Nucleus accumbens (tissue), 56 donors: ENCODE measurements at places on chromosomes 4 and X.

GRCh38 chrX:116873671-116874070 is 410.9 kb upstream of the CT83 start:
- no peak for DNase-seq

- DNase-seq: no peak
Observed at GRCh38 chr4:4803216-4803911, 56.1 kb upstream of the MSX1 start.

DNA sequence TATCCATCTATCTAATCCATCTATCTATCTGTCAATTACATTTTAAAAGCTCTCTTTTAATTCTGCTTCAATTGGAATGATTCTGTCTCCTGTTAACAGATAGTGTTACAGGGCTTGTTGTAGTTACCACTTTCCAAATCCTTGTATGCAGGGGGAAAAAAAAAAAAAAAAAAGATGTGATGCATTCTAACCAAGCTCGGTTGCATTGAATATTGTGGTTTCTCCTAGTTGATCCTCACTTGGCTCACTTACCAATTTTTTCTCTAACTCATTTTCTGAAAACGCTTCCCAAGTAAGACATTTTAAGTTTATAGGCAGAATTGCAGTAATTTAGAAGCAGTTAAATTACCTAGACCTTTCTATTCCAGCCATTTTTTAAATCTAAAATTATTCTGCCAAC is 327.9 kb upstream of the PITX2 start:
- no peak for DNase-seq

DNA sequence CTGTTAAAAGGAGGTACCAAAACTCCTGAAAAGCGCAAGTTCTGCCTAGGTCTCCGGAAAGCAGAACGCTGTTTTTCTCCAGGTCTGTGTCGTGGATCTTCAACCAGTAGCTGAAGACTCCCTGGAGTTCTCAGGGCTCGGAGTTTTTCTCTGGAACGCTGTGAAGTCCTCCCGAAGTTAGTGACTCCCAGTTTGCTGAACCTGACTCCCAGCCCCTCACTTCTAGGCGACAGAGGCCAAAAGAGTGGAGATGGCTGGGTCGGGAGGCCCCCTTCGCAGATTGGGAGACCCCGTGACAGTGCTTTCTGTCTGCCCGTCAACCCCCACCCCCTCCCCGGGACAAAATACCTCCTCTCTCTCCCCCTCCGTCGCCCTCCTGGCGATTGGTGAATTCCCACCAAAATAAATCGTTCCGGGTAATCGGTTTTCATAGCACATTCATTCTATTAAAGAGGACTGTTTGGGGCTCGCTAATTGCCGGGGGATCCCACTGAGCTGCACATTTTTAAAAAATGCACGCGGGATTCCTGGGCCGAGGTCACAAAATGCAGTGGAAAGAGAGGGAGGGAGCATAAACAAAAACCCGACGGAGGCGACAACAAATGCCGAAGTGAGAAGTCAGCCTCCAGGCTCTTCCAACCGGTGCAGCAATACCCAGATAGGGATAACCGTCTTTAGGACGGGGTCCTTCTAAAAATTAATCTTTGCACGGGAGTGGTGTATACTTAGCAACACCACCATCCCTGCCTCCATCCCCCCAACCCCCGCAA is 4.0 kb upstream of the MSX1 start:
- no peak for DNase-seq

GRCh38 chrX:50168241-50168687 is 32.5 kb downstream of the AKAP4 start:
- DNase-seq: no peak

GRCh38 chrX:46703980-46704379 is 54.9 kb downstream of the SLC9A7 start:
- DNase-seq: no peak

DNA sequence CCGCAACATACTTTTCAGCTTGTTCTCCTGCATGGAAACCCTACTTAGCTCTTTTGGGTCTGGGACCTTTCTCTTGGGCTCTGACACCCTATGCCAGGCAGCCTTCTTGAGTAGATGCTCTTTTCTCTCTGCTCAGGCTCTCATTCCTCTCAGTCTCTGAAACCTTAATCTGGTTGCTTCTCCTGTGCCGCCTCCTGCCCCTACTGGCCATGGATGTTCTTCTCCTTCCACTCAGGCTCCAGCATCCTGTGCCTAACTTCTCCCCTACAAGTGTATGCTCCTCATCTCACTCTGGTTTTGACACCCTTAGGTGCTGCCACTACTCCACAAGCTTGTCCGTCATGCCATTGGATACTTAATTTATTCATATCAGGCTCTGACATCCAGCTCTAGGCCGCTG is 15.2 kb downstream of the BLTP1 start:
- no peak for DNase-seq

GRCh38 chr4:99100876-99101275 is 12.3 kb upstream of the ADH5 start:
- DNase-seq: no peak

- no peak for DNase-seq
Observed at GRCh38 chr4:145734031-145734430, 54.1 kb downstream of the C4orf51 start.

DNA sequence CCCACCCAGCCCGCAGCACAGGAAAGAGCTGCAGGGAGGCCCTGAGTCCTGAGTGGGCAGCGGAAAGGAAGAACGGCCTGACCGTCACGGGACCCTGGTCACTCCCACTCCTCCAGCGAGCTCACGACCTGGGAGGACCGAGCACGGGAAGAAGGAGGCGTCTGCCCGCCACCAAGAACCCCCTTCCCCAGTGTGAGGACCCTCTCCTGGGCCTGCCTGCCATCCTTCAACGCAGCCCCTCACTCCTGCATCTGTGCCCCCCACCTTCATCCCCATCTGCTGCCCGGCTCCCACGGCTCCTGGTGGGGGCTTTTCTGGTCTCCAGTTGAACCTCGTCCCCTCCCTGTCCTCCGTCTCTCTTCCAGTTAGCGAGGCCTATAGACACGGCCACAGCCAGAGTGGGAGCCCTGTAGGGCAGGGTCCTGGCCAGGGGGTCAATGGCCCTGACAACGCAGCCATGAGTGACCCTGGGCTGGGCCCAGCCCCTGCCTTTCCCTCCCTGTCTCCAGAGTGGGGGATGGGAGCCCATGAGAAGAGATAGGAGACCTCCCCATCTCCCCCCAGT is 41.3 kb upstream of the MXD4 start:
- DNase-seq: no peak

DNA sequence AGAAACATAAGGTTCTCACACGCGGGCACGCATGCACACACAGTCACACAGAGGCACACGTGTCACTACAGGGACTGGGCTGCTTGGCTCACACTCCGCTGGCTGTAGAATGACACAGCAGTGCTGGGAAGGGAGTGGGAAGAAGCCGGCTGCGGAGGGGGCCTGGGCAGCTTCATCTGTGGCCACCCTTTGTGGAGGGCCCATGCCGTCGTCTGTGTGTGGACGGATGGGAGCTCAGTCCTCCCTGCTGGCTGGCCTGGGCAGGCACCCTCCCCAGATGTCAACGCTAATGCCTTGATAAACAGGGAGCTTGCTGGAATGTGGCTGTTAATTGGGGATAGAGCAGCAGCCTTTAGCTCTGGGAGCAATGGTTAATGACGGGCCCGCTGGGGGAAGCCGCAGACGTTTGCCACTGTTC is 621.1 kb downstream of the BCOR start:
- DNase-seq: no peak

DNA sequence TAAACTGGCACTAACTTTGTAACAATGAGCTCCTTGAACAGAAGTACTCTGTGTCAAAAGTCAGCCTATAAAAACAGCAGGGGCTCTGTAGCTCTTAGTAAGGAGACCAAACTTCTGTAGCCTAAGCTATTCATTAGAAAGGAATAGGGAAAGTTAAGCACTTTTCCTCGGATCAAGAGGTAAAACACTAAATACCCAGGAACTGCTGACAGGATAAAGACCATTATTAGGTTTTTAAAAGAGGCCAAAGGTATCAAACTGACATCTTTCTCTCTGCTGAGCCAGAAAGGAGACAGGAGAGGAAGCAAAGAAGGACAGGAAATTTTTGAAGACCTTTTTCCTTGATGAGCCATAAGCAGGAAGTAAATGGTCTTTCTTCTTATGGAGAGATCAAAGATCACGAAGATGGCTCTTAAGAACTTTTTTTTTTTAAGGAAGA is 31.9 kb downstream of the ANAPC10 start:
- DNase-seq: no peak

DNA sequence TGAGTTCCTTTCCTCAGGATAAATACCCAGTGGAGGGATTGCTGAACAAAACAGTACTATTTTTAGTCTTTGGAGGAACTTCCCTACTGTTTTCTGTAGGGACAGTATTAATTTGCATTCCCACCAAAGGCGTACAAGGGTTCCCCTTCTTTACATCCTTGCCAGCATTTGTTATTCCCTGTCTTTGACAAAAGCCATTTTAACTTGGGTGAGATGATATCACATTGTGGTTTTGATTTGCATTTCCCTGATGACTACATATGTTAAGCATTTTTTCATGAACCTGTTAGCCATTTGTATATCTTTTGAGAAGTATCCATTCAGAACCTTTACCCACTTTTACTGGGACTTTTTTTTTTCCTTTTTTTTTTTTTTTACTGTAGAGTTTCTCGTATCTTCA is 126.2 kb upstream of the ANXA10 start:
- DNase-seq: no peak

DNA sequence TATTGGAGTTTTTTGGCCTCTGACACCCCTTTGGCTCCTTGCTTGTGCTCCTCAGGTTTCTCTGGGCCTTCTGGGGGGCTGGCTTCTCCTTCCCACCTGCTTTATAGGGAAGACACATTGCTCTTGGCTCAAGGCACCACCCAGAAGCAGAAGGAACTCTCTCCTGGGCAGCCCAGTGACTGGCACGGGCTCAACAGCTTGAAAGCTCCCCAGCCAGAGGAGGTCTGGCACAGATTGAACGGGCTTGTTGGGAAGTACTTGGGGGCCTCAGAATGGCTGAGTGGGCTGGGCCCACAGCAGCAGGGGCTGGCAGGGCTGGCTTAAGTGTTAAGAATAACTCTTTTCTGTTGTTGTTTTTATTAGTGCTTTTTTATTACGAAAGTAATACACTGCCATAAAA is 11.2 kb upstream of the ZNF185 start:
- DNase-seq: no peak

GRCh38 chr4:160175064-160175643 is 1072.3 kb downstream of the RAPGEF2 start:
- DNase-seq: no peak

DNA sequence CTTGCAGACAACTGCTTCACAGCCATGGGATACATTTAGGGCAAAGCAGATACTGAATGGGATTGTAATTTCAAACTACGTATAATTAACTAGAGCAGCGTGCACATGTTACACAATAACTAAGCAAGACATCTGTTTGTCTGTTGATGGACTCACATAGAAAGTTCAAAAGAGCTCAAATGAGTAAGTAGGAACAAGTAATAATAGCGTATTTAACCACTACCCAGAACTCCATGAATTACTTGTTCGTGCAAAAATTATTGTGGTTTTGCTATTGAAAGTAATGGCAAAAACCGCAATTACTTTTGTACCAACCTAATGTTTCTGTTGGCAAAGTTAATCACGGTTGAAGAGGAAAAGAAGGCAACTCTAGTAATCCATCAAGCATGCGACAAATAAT is 825.4 kb downstream of the PCDH18 start:
- no peak for DNase-seq

DNA sequence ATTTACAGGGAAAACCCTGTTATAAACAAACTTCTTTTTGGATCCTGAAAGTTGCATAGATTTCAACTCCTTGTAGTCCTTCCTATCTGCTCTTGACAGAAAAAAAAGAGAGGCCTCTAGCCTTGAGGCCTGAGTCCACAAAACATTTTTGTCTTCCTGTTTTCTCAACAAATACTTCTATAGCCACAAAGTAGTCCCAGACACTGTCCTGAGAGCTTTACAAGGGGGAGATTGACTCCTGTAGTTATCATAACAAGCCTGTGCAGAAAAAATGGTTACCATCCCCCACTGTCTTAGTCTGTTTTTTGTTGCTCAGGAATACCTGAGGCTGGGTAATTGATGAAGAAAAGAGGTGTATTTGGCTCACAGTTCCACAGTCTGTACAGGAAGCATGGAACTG is 35.2 kb downstream of the PCDH7 start:
- no peak for DNase-seq

GRCh38 chr4:175716961-175717360 is 95.1 kb downstream of the GPM6A start:
- no peak for DNase-seq

DNA sequence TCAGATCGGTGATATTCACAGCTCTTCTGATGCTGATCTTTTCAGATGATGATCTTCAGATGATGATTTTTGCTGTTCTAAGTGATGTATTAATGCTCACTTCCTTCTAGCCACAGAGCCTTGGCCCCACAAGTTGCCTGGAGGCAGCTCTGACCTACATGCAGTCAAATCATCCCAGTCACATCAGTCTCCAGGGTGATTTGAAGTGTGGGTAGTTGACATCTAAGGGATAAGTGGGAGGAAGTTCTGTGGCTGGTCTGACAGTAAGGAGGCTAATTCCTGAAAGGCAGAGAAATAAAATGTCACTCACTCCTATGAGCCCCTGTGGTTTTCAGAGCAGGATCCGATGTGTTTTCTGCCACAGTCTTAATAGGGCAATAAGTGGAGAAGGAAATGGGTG is 79.8 kb upstream of the RPL34 start:
- DNase-seq: peak; percentile 0

DNA sequence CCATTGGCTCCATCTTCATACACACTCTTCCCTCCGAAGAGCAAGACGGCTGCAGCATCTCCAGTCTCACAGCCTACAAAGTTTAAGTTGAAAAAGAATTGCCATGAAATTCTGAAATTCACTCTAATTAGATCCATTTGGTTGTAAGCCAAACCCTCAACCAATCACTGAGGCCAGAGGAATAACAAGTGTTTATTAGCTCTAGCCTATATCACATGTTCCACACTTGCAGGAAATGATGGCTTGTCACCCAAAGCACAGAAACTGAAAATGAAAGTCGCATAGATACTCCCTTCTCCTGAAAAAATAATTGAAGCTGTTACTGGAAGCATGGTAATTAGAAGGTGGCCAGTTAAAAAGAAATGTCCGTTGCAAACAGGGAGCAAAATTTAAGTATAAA is 1071.8 kb downstream of the CCSER1 start:
- DNase-seq: no peak

- DNase-seq: no peak
Observed at GRCh38 chrX:15405846-15406245, 21.6 kb upstream of the VEGFD start.

- no peak for DNase-seq
Observed at GRCh38 chr4:45082101-45082500, 355.7 kb upstream of the GNPDA2 start.

- no peak for DNase-seq
Observed at GRCh38 chr4:179625406-179625805, 2183.2 kb upstream of the AGA start.

DNA sequence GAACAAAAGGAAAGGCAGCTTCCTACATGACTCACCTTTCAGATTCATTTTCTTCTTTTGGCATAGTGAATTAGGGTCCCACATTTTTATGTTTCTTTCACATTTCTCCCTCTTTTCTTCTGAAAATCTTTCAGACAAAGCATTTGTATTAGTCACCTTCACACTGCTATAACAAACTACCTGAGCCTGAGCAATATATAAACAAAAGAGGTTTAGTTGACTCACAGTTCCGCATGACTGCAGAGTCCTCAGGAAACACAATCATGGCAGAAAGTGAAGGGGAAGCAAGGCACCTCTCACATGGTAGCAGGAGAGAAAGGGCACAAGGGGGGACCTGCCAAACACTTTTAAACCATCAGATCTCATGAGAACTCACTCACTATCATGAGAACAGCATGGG is 36.9 kb downstream of the MAGEA9 start:
- DNase-seq: no peak
